ENCODE measurements at places on chromosomes 6 and 20.

- DNase-seq: no peak
Measured at GRCh38 chr6:2865270-2865669, 23.6 kb upstream of the SERPINB1 start.

DNA sequence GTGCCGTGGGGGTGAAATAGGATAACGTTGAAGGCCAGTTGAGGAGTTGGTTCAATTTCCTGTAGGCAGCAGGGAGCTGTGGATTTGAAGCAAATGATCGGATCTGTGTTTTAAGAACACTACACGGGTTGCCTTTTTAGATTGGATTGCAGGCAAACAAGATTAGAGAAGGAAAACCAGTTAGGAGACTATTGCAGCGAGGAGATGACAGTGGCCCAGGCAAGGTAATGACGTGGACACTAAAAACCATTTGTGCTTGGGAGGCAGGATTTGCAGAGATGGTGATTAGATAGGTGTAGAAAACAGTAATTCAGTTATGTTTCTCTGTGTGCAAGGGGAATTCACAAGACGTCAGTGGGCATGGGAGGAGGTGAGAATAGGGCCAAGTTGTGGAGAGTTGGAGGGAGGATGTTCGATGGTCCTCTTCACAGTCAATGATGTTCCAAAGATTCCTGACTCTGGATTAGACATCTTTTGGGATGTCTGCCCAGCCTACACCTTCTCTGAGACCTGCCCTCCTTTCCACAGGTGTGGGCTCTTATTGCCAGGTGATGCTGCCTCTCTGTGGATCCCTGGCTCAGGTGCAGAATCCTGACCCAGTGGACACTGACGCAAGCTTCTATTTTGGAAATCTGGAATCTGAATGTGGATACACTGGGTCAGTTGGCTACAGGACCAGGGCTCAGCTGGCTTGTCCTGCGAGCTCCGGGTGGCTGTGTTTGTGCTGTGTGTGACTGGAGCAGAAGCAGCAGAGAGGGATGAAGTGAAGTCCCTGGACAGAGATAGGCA lies 54.2 kb downstream of the TFAP2C start:
- DNase-seq: no peak

DNA sequence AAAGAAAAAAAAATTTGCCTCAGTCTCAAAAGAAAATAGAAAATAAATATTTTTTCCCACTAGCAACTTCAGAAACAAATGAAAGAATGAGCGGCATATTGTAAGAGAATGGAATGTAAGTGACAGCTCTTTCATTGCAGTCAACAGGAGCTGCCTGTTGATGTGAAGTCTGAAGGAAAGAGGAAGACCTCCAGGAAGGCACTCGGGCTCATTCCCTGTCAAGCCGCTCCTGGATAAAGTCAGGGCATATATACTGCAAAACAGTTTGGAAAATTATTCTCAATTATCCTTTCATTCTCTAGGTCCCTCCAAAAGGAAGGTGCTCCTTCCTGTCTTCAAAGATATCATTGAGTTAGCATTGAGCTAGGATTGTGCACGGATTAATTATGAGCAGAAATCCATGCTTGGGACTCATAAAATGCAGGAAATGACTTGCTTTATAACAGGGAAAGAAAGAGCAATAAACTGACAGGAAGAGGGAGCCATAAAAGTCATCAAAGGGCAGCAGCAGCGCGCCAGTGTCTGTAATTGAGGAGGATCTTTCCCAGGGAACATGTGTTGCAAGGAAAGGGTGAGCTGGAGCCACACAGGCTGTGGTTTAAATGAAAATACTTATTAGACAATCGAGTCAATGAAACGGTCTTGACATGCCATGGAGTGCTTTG lies 218.2 kb downstream of the C6orf118 start:
- no peak for DNase-seq

- DNase-seq: no peak
Measured at GRCh38 chr6:100990070-100990469, 108.9 kb upstream of the ASCC3 start.

DNA sequence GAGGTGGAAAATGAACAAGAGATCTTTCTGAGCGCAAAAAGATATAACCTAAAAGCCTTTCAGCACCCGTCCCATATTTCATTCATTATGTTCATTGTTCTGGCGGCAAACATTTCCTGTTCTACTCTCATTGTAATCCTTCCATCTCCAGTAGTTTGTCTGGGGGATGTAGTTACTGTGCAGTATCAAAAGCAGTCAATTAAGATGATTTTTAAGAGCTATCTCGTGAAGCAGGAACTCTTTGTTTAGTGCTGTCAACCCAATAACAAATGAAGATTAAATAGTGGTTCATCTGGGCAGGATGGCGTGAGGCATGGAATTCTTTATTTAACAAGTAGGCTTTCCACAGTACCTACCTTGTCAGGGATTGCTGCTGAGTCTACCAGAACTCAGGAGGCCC lies 876.7 kb downstream of the HACE1 start:
- DNase-seq: no peak

DNA sequence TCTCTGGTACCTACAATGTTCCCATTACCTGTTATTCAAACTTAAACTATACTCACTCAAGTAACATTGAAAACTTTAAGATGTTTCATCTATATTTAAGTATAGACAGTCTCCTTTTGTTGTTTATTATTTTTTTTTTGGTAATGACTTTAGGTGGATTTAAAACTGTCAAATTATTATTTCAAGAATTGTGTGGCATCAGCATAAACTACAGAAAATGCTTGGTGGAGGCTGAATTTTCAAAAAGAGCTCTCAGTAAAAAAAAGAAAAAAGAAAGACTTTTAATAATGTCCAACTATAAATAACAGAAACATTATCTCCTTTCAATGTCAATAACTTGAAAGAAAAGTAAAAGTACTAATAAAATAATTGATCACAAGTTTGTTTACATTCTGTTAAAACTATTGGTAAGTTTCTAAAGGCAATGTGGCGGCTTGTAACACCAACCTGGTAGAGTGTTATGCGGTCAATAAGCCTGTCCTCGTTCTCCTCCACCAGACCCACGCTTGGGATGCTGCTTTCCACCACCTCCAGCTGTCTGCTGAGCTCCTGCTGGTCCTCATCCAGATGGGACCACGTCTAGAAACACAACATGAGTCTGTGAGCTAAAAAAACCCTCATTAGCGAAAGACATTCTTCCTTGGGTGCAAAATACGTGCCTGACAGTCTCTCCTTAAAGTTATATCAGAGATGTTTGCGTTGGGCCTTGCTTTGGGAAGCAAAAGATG lies 400.6 kb downstream of the SYNE1 start:
- no peak for DNase-seq

GRCh38 chr20:5402903-5403531 lies 86.3 kb upstream of the PROKR2 start:
- no peak for DNase-seq

- no peak for DNase-seq
Measured at GRCh38 chr20:39646874-39647413, 684.8 kb downstream of the DHX35 start.

- no peak for DNase-seq
Measured at GRCh38 chr20:45113865-45114264, 1.1 kb downstream of the WFDC5 start.

- no peak for DNase-seq
Measured at GRCh38 chr6:33746651-33747100, at the start of gene IP6K3. Gene IP6K3 (minus strand): TSS chr6:33746905. CDS start chr6:33735476, 11,429 bp downstream.

GRCh38 chr6:123810214-123810613 lies 6.5 kb downstream of the NKAIN2 start:
- no peak for DNase-seq

- DNase-seq: peak; percentile 7
Measured at GRCh38 chr20:58228484-58229197, at the start of gene ANKRD60. Gene ANKRD60 (minus strand): TSS chr20:58228653. CDS start chr20:58228653, 0 bp downstream.

DNA sequence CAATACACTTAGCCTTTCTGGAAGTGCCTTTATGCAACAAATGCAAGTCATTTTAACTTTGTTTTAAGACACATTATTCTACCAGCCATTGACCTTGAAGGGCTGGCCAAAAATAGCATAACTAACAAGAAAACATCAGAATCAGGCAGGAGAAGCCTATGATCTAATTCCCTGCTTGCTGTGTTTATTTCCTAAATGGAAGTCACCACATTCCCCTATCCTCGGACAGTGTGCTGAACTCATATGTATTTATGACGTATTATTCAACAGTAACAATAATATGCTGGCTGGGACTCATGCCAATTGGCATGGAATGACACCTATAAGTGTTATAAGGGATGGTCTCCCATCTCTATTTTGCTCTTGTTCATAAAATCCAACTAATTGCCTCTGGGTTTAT lies 140.7 kb downstream of the MAP3K7 start:
- no peak for DNase-seq

- DNase-seq: peak; percentile 2
Measured at GRCh38 chr6:143397227-143398222, 53.0 kb downstream of the ADAT2 start.

- DNase-seq: no peak
Measured at GRCh38 chr6:82569022-82569421, 205.4 kb downstream of the TPBG start.

GRCh38 chr6:140850438-140850837 lies 1282.3 kb upstream of the GJE1 start:
- no peak for DNase-seq

GRCh38 chr20:56820984-56821383 lies 191.9 kb downstream of the TFAP2C start:
- DNase-seq: no peak

GRCh38 chr20:753897-754635 lies 14.2 kb downstream of the SLC52A3 start:
- DNase-seq: no peak

- no peak for DNase-seq
Measured at GRCh38 chr6:139175389-139175948, 40.6 kb downstream of the HECA start.

- DNase-seq: no peak
Measured at GRCh38 chr6:163442336-163442735, 27.8 kb downstream of the QKI start.

DNA sequence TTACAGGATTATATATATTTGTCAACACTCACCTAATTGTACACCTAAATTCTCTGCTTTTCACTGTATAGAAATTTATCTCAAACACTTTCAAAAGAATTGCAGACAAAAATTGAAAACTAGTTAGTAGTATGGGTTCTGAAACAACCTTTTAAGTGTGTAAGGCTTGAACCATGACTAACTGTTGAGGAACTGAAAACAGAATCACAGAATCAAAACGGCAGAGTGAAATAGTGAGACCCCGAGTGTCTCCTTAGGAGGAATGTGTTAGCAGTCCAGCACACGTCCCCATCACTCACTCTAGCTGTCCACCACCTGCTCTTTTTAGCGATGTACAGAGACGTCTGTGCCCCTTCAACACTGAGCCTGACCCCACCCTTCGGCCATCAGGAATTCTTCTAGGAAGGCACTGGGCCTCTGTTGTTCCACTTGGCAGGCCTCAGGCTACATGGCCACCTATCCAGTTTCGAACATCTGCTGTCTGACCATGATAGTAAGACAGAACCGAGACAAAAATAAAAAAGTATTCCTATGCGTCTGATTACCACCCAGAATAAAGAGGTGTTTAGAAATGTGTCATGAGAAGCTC lies 227.4 kb downstream of the C6orf118 start:
- no peak for DNase-seq

- DNase-seq: no peak
Measured at GRCh38 chr20:23387118-23387443, 25.1 kb downstream of the GZF1 start.

- DNase-seq: no peak
Measured at GRCh38 chr20:45097485-45098102, 3.3 kb downstream of the KCNS1 start.

GRCh38 chr6:113994934-113995342 lies 24.0 kb upstream of the HDAC2 start:
- peak; percentile 9 for DNase-seq

GRCh38 chr20:33521461-33521860 lies 31.6 kb downstream of the CBFA2T2 start:
- no peak for DNase-seq

DNA sequence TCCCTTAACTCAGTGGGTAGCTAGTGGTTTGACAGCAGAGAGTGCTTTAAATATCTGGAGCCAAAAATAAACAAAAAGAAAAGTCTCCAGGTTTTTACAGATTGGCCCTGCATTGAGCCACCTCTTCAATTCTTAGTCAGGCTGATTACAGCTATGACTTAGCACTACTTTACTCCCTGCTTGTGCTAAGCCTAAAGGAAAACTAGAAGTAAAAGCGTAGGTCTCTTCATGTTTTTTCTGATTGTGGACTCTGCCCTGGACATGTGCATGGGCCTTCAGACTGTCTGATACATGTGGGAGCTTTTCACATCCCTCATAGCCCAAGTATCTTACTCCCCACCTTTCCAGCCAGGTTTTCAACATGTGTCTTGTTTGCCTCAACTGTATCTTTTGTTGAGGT lies 33.3 kb downstream of the KPNA5 start:
- DNase-seq: no peak

DNA sequence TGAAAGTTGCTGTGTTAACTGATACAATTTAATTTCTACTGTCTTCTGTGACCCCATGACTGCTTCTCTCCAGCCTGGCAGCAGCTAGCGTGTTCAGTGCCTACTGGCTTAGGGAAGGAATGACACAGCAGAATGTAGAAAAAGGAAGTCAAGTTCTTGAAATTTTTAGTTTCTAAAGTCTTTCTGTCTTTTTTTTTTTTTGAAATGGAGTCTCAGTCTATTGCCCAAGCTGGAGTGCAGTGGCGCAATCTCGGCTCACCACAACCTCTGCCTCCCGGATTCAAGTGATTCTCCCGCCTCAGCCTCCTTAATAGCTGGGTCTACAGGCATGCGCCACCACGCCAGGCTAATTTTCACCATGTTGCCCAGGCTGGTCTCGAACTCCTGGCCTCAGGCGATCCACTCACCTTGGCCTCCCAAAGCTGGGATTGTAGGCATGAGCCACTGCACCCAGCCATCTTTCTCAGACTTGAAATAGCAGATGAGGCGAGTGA lies 39.3 kb downstream of the PCNA start:
- DNase-seq: no peak

- peak; percentile 25 for DNase-seq
Measured at GRCh38 chr6:41039060-41039998, at the start of gene UNC5CL. Gene UNC5CL (minus strand): TSS chr6:41039221. CDS start chr6:41035074, 4,147 bp downstream.

DNA sequence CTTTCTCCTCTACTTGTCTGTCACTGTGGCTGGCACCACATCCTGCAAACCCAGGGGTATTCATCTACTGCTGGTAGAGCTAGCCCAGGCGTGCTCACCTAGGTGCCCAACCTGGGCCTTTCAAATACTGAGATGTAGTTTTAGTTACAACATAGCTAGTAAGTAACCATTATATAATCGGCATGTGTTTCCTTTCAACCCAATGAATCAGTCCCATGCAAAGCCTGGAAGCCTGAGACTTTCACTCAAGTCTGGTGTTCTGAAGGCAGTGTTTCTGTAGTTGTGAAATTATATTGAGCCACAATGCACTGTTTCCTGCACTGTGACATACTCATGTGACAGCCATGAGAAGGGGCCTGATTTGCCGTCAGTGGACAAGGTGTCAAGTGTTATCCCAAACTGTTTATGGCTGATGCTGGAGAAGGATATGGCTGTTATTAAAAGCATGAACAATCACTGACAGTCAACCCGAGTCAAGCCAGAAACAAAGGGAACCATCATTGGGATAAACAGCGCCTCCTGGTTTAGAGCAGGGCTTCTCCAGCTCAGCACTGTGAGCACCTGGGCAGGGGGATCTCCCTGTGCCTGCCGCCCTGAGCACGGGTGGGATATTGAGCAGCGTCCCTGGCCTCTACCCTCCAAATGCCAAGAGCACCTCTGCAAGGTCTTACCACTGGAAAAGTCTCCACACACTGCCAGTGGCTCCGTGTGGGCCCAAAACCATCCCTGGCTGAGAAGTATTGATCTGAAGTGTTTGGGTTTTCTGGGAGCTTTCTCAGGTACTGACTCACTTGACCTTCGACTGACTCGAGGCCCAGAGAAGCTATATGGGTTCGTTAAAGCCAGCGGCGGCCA lies 1.6 kb downstream of the PSMA7 start:
- no peak for DNase-seq

GRCh38 chr6:111591901-111592461 lies 13.7 kb downstream of the TRAF3IP2 start:
- no peak for DNase-seq
